ENCODE measurements at places on chromosomes 6 and 20.

- no peak for DNase-seq
These were observed 391 bp downstream of the ADGRF1 start for GRCh38 chr6:47041741-47042140.

GRCh38 chr6:71529026-71529425 lies 240.4 kb downstream of the OGFRL1 start:
- no peak for DNase-seq

GRCh38 chr6:109165392-109165974 lies 70.2 kb downstream of the CEP57L1 start:
- DNase-seq: no peak

DNA sequence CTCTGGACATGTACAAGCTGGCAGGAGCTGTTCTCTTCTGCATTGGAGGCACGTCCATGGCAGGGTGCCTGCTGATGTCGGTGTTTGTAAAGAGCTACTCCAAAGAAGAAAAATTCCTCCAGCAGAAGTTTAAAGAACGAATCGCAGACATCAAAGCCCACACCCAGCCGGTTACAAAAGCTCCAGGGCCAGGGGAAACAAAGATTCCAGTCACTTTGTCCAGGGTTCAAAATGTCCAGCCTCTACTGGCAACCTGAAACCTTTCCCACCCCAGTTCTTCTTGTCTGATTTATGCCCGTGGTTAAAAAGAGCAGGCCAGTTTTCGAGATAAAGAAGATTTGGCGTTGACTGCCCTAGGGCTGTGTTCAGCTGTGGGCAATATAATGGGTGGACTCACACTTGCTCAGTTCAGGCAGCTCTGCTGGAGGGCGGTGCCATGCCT lies 19.7 kb downstream of the NRSN1 start:
- no peak for DNase-seq

GRCh38 chr20:60097285-60097684 lies 139.1 kb downstream of the CDH26 start:
- DNase-seq: no peak

GRCh38 chr6:149857541-149857940 lies 6.6 kb downstream of the LRP11 start:
- no peak for DNase-seq

GRCh38 chr20:12237772-12238171 lies 320.1 kb downstream of the BTBD3 start:
- no peak for DNase-seq

GRCh38 chr20:32465092-32465900 lies 107.2 kb downstream of the ASXL1 start:
- no peak for DNase-seq
